ENCODE measurements at places on chromosomes 3 and 15.
A peak's percentile ranks its signal among the peaks of the same experiment; 100 is the strongest.

DNA sequence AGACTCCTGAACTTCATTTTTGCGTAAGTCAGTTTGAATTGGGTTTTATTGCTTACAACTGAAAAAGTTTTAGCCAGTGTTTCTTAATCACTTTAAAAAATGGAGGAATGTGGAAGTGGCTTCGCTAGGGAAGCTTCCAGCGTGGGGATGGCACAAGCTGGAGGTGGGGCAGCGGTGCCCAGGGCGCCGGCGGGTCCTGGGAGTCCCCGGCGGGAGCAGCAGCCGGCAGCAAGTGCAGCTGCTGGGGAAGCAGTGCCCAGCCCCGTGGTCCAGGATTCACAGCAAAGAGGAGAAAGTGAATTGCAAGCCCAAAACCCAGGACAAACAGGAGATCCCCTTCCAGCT is 301.8 kb upstream of the PROK2 start:
- no peak overlapping the region for H3K4me3 ChIP-seq
- no peak for DNase-seq
- H3K27me3 ChIP-seq = peaks cover 30% of the 10 kb centered on the region

DNA sequence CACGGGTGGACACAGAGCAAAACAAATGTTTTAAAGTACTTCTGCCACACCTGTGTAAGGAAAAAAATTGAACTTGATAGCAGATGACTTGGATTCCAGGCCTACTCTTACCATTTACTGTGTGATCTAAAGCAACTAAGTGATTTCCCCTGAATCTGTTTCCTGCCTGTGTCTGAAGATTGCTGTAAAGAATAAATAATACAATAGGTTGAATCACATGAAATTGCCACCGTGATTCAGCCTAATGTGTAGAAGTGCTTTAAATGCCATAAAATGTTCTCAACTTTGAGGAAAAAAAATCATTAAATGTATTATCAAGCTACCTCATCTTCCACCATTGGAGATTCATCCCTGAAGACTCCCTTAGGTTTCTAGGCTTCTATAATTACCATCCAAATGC is 27.6 kb upstream of the NUDT16 start:
- no peak overlapping the region for H3K4me3 ChIP-seq
- peaks cover 3% of the 10 kb centered on the region for H3K4me1 ChIP-seq
- no peaks in the 10 kb centered on the region for H3K36me3 ChIP-seq
- no peaks in the 10 kb centered on the region for H3K27me3 ChIP-seq
- no peak for DNase-seq

DNA sequence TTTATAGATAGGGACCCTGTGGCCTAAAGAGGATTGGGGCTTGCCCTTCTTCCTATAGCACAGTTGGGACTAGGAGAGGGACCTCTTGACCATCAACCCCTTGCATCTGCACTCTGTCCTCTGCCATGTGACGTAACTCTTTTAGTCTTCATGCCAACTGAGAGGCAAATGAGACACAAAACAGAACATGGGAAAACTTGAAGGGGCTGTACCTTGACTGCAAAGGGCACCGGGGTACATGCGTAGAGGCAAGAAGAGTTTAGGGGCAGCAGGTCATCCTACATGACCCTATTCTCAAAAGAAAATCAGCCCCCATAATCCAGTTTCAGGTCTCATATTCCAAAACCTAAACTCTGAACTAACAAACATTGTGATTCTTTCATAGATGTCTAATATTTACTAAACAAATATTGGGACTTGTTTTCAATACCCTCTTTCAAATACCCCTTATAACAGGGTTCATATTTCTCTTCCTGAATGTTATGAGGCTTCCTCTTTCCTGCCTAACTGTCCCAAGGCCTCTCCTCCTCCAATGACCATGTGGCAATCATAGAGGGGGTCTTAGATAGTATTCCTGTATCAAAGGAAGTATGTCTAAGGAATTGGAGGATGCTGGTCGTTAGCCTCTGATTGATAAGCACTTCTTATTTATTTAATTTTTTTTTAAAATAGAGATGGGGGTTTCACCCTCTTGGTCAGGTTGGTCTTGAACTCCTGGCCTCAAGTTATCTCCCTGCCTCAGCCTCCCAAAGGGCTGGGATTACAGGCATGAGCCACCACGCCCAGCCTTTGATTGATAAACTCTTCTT is 20.6 kb downstream of the ACKR2 start:
- no peak overlapping the region for H3K4me3 ChIP-seq
- no peaks in the 10 kb centered on the region for H3K27me3 ChIP-seq
- no peak overlapping the region for H3K27ac ChIP-seq
- DNase-seq = no peak
- H3K4me1 ChIP-seq = no peaks in the 10 kb centered on the region

GRCh38 chr15:52095597-52096262 is 16.8 kb downstream of the BCL2L10 start:
- no peaks in the 10 kb centered on the region for H3K36me3 ChIP-seq
- peaks cover 22% of the 10 kb centered on the region for H3K4me1 ChIP-seq
- no peak overlapping the region for H3K4me3 ChIP-seq
- H3K27me3 ChIP-seq = no peaks in the 10 kb centered on the region

DNA sequence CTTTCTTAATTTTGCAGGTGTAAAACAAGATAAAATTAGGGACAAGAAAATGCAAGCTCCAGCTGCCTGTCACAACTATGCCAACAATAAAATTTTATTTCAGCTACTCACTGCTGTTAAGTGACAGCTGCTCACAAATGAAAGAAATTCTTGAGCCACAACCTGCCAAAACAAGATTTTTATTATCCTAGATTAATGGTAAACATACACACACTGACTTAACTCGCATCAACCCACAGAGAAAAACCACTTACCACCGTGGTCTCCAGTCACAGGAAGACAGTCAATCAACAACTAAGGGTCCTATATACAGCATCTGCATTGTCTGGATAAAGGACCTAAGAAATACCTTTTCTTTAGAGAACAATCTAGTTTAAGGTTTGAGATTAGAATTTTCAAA is 31.3 kb downstream of the EFL1 start:
- no peak for DNase-seq
- H3K4me1 ChIP-seq = no peaks in the 10 kb centered on the region
- H3K4me3 ChIP-seq = no peak overlapping the region
- H3K27ac ChIP-seq = no peak overlapping the region
- H3K36me3 ChIP-seq = peaks cover 54% of the 10 kb centered on the region
- H3K27me3 ChIP-seq = no peaks in the 10 kb centered on the region

- H3K4me3 ChIP-seq = no peak overlapping the region
- peaks cover 2% of the 10 kb centered on the region for H3K4me1 ChIP-seq
- H3K27me3 ChIP-seq = no peaks in the 10 kb centered on the region
- no peak for DNase-seq
Measured at GRCh38 chr3:20666091-20666490, 480.1 kb upstream of the SGO1 start.

- H3K36me3 ChIP-seq = no peaks in the 10 kb centered on the region
- no peak for DNase-seq
- H3K4me1 ChIP-seq = no peaks in the 10 kb centered on the region
Measured at GRCh38 chr3:87626546-87626945, 350.2 kb upstream of the POU1F1 start.

- no peak overlapping the region for H3K27ac ChIP-seq
- no peak overlapping the region for H3K4me3 ChIP-seq
- H3K36me3 ChIP-seq = no peaks in the 10 kb centered on the region
- H3K4me1 ChIP-seq = no peaks in the 10 kb centered on the region
Measured at GRCh38 chr3:189720736-189721417, 89.7 kb downstream of the TP63 start.

- H3K27me3 ChIP-seq = peaks cover 37% of the 10 kb centered on the region
- H3K27ac ChIP-seq = no peak overlapping the region
- no peaks in the 10 kb centered on the region for H3K4me1 ChIP-seq
- no peak overlapping the region for H3K4me3 ChIP-seq
Measured at GRCh38 chr3:37505415-37505814, 331.0 kb upstream of the LRRFIP2 start.

DNA sequence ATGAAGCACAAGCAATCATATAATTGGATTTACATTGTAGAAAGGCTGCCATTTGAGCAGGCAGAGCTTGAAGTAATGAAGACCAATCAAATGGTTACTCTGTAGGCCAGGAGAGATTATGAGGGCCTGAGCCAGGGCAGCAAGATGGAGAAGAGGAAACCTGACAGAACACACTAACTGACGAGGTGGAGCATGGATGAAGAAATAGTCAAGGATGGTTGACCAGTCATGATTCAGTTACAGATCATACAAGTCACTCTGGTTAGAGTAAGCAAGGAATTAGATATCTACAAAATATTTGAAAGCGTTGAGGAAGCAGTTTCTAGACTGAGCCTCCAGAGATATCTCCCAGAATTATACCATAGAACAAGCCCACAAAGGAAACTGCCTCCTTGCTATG is 101.8 kb upstream of the THSD4 start:
- no peaks in the 10 kb centered on the region for H3K27me3 ChIP-seq
- no peak overlapping the region for H3K27ac ChIP-seq
- no peak overlapping the region for H3K4me3 ChIP-seq
- no peak for DNase-seq
- no peaks in the 10 kb centered on the region for H3K4me1 ChIP-seq

- H3K27ac ChIP-seq = no peak overlapping the region
- no peaks in the 10 kb centered on the region for H3K27me3 ChIP-seq
- no peaks in the 10 kb centered on the region for H3K36me3 ChIP-seq
Measured at GRCh38 chr3:139317215-139317614, 26.6 kb upstream of the MRPS22 start.

- no peaks in the 10 kb centered on the region for H3K4me1 ChIP-seq
- H3K4me3 ChIP-seq = no peak overlapping the region
- DNase-seq = no peak
- peaks cover 23% of the 10 kb centered on the region for H3K27me3 ChIP-seq
- no peak overlapping the region for H3K27ac ChIP-seq
- H3K36me3 ChIP-seq = no peaks in the 10 kb centered on the region
Measured at GRCh38 chr3:140917772-140918171, 23.9 kb upstream of the SLC25A36 start.

- DNase-seq = no peak
- H3K36me3 ChIP-seq = peaks cover 33% of the 10 kb centered on the region
- H3K4me3 ChIP-seq = no peak overlapping the region
Measured at GRCh38 chr3:105555206-105555605, 188.5 kb downstream of the ALCAM start.

- H3K4me3 ChIP-seq = no peak overlapping the region
- DNase-seq = peak; percentile 44
- no peaks in the 10 kb centered on the region for H3K36me3 ChIP-seq
- peaks cover 13% of the 10 kb centered on the region for H3K27me3 ChIP-seq
- H3K27ac ChIP-seq = no peak overlapping the region
- no peaks in the 10 kb centered on the region for H3K4me1 ChIP-seq
Measured at GRCh38 chr15:55774113-55774970, 31.4 kb upstream of the PRTG start.

DNA sequence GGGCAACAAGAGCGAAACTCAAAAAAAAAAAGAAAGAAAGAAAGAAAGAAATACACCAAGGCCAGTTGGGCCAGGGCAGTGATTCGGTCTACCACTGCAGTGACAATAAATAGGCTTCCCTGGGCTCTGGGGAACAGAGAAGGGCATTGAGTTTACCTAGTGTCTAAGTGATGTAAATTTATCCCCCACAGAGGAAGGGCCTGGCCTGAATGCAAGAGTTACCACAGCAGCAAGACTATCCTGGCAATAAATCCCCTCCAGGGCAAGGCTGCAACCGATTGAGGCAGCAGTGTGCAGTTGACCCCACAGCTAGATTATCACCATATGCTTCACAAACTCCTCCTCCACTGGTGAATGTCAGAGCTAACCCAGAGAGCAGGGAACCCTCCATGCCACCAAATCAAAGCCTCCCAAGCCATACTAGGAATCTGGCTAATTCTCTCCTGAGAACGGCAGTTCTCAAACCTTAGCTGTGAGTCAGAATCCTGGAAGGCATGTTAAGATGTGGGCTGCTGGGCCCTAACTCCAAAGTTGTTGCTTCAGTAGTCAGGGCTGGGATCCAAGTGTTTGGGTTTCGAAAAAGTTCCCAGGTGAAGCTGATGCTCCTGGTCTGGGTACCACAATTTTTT is 64.3 kb upstream of the GATM start:
- H3K4me3 ChIP-seq = no peak overlapping the region
- H3K27me3 ChIP-seq = no peaks in the 10 kb centered on the region
- H3K4me1 ChIP-seq = peaks cover 13% of the 10 kb centered on the region
- peak overlapping the region; percentile 24 for H3K27ac ChIP-seq
- H3K36me3 ChIP-seq = no peaks in the 10 kb centered on the region
- DNase-seq = peak; percentile 30

Measured in mesenchymal stem cell (in vitro differentiated cells and primary cell).